ENCODE measurements at places on chromosomes 3 and 15. TPM values are rescaled to one million over a fixed set of nuclear protein-coding genes. Genes with fewer than 3 reads are reported as not detected.

- no peak for DNase-seq
Measured at GRCh38 chr15:78061963-78062427, 15.5 kb downstream of the TBC1D2B start.

- DNase-seq = no peak
Measured at GRCh38 chr15:58705105-58705504, 44.4 kb downstream of the ADAM10 start.

DNA sequence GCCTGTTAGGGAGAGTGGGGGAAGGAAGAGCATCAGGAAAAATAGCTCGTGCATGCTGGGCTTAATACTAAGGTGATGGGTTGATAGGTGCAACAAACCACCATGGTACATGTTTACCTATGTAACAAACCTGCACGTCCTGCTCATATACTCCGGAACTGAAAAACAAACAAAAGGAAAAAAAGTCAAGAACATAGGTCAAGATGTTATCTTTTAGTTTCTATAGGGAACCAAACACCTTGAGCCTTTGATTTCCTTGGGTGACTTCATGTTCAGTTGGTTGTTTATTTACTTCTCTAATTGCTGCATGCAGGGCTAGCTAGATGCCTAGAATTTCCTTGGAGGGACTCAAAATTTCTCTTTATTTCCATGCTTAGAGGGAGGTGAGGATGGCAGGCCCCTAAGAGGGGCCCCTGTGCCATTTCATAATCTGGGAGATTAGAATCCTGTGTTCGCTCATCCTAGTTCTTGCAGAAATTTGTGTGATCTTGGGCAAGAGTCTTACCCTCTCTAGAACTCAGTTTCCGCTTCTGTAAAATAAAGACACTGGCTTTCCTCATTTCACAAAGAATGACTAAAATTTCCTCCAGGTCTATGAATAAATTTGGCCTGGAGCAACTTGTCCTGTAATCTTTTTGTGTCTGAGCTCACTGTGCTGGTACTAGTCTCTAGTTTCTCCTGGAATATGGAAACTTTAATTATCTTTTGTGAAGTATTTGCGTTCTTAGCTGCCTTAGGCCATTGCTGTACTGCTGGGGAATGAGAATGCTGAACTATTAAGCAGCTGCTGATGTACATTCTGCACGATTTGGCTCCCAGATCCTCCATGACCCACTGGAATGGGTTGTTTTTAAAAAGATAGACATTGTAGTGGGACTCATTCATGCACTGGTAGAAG, 457.5 kb downstream of the EDEM1 start:
- DNase-seq = no peak

TGM4 gene
- 0.06 TPM for polyA plus RNA-seq

XCR1 gene
- polyA plus RNA-seq = 0.49 TPM

- DNase-seq = no peak
Measured at GRCh38 chr15:91150502-91151160, 50.6 kb downstream of the SV2B start.

DNA sequence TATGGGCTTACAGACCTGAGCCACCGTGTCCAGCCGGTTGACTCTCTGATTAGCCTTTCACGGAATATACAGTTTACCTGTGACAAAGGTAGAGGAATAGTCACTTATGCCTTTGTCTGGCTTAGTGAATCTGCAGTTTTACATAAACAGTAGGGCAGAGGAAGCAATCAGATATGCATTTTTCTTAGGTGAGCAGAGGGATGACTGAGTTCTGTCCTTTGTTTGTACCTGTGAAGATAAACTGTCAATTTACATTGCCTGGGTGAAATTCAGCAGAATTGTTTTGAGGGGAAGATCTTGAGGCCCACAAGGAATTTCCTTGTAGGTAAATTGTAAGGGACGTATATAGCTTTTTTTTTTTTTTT, 10.8 kb downstream of the EDEM1 start:
- DNase-seq = no peak

DNA sequence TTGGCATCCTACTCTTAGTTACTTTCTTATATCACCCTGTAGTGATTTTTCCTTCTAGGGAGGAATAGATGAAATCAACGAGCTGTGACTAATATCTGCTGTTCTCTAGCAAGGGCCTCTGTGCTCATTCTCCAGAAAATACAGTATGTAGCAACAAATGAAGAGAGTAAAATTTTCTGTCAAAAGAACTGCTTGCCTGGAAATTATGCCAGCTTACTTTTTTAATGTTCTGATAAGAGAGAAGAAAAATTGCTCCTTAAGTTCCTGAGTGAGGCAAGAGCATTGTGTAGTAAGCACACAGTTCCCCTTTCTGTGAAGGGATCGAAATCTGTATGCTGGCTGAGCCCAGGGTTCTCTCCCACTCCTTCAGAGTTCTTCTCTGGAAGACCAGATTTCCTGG, 51.4 kb upstream of the GK5 start:
- DNase-seq = no peak

DNA sequence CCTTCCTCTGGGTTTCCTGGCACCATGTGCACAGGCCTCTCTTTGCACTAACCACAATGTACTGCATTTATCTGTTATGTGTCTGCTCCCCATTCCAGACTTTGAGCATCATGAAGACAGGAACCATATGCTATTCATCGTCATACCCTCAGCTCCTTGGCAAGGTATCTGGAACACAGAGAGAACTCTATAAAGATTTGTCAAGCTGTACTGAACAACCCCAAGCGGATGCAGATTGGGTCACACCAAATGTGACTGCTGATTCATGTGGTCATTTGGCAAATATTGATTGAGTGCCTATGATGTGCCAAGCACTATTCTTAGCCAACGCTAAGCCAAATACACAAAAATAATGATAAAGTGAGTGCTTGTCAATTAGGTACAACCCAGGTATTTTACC, 7.5 kb upstream of the MEGF11 start:
- no peak for DNase-seq

DNA sequence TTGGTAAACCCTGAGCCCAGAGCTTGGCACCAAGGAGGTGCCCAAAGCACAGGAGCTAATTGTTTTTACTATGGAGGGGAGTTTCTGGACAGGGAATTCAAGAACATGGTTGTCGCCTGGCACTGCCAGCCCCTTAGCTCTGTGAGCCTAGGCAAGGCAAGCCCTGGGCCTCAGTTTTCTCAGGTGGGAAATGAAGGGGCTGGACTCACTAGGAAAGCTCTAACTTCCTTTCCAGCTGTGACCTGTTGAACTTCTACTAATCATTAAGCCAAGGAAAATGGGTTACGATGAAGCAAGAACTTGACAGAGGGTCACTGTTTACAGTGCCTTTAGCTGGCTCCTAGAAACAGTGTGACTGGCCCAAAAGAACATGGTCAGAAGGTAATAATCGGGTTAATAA, 277.2 kb downstream of the SHQ1 start:
- DNase-seq = no peak

- DNase-seq = no peak
Measured at GRCh38 chr15:96703794-96704550, 373.5 kb downstream of the NR2F2 start.

DAZL gene
- 0.07 TPM for polyA plus RNA-seq

GRCh38 chr3:197501879-197502620, 53.7 kb downstream of the BDH1 start:
- DNase-seq = no peak

DNA sequence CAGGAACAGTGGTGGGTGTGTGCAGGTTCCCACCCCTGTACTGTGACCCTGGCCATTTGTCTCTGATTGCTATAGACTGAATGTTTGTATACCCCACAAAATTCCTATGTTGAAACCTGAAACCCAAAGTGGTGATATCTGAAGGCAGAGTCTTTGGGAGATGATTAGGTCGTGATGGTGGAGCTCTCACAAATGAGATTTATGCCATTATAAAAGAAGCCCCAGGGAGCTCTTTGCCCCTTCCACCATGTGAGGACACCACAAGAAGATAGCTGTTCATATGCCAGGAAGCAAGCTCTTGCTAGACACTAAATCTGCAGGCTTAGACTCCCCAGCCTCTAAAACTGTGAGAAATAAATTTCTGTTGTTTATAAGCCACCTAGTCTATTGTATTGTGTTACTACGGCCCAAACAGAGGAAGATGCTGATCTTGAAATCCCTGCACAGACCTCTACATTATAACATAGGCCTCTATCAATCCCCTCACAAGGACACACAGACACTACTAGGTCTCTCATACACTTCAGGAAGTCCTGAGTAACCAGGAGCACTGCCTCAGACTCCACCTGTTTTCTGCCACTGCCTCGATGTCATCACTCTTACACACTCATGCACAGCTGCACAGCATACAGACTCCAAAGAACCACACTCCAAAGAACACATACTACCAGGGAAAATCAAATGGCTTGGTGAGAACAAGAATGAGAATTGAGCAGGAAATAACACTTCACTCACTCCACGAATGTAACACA, 14.7 kb downstream of the IGSF11 start:
- DNase-seq = no peak

DNA sequence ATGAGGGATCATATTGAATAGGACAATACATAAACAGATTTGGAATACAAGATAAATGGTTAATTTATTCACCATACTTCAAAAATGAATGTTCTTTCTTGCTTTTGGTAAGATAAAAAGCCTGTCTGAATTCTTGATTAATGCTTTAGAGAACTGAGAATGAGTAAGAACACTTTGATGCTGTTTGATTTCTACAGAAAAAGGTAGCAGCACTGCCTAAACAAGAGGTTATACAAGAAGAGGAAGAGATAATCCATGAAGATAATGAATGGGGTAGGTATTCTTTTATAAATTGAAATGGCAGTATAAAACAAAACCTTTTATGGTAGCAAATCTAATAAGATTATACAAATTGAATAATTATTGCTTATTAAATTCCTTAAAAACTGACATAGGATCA, 15.3 kb downstream of the UBA5 start:
- no peak for DNase-seq
